ENCODE measurements at places on chromosomes 7 and 10. TPM values are rescaled to one million over a fixed set of nuclear protein-coding genes. Genes with fewer than 3 reads are reported as not detected.

DNA sequence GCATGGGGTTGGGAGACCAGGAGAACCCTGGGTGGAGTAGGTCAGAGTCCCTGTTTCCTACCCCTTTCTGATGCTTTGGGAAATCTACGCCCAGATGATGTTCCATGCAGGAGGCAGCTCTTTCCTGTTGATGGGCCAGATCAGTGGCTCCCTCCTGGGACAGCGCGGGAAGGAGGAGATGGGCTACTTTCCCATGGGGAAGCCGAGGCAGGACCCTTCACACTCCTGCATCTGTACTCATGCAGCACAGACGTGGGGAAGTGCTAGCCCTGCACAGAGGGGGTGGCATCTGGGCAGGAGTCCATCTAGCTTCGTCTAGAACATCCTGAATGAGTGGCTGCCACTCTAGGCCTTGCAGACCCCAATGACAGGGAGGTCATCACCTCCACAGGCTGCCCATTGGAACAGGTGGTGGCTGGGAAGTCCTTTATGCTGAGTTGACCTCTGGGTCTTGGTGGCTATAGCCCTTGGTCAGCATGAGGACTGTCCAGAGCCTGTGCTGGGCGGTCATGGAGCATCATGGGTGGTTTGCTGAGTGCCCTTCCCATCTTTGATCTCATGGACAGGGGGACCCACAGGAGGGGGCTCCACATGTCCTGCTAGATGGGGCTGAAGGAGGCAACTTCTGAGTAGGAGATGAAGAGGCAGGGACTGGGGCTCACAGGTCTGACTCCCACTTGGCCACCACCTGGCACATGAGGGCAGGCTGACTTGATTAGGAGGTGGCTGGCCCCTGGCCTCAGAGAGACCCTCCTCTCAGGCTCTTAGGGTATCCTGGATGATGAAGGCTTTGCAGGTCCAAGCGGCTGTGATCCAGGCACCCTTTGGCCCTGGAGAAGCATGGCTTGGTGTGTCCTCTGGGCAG, 24.6 kb downstream of the RAMP3 start:
- DNase-seq: no peak

DNA sequence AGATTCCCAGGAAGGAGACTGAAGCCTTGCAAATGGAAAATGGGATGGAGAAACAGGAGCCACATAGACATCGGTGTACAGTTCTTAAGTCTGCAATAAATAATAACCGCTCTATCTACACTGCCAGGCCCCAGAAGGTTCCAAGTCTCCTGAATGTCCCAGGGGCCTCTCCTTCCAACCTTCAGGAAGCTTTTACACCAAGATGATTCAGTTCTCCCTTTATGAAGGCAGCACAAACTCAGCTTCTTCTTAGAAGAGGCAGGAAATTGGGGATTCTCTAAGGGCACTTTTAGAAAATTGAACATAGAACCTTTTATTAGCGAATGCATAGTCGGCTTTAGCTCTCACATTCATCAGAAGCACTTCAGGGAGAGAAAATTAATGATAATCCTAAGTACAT, 130.8 kb upstream of the LYZL1 start:
- no peak for DNase-seq

DNA sequence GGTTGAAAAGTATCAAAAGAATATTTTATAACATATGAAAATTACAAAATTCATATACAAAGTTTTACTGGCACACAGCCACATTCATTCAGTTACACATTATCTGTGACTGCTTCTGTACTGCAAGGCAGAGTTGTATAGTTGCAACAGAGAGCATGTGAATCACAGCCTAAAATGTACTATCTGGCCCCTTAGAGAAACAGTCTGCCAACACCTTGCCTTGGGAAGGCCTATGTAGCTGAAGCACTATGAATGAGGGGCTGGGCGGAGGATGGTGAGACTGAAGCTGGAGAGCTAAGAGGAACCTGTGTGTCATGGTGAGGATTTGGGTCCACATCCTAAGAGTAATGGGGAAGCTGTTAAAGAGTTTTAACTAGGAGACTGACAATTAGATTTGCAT, 35.7 kb downstream of the PDZD8 start:
- DNase-seq: no peak

GRCh38 chr7:107228291-107228690, 59.5 kb downstream of the HBP1 start:
- no peak for DNase-seq

DNA sequence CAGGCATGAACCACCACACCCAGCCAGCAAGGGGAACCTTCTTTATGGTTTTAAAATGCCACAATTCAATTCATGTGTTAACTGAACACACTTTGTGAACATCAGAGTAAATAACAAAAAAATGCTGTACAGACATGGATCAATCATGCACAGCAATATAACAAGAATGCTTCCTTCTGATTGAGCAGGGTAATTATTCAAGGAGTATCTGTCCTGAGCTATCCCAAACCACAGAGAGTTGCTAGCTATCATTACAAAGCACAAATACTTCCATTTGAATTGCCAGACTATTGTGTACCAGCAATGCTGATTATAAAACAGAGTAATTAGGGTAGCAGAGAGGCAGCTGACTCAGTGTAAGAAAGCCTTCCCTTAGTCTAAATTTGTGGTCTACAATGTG, 11.3 kb upstream of the RHOBTB1 start:
- DNase-seq: no peak

The LRCH4 gene
- 62.5 TPM for total RNA-seq
